Liver (tissue), 10 donors: ENCODE measurements at places on chromosomes 1 and 21. TPM values are rescaled to one million over a fixed set of nuclear protein-coding genes. Genes with fewer than 3 reads are reported as not detected.

B3GALT5 gene
- total RNA-seq, result 0.05 TPM

FAM177B gene
- total RNA-seq, result not detected

SLC30A10 gene
- 56.5 TPM for total RNA-seq

DNA sequence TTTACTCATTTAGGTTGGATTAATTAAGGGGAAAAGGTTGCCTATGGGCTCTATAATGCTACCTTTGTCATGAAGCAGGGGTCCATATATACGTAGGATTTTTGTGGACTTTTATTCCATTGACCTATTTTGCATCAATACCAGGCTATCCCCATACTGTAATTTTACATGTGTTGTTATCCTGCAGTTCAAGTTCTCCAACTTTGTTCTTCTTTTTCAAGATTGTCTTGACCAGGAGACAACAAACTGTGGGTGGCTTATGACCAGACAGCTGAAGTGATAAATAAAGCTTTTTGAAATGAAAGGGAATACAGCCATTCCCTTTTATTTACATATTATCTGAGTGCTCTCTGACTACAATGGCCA, 345.7 kb downstream of the BARHL2 start:
- no peak for DNase-seq

- DNase-seq, result no peak
These were observed 16.4 kb downstream of the TNNT2 start for GRCh38 chr1:201360901-201361651.

DNA sequence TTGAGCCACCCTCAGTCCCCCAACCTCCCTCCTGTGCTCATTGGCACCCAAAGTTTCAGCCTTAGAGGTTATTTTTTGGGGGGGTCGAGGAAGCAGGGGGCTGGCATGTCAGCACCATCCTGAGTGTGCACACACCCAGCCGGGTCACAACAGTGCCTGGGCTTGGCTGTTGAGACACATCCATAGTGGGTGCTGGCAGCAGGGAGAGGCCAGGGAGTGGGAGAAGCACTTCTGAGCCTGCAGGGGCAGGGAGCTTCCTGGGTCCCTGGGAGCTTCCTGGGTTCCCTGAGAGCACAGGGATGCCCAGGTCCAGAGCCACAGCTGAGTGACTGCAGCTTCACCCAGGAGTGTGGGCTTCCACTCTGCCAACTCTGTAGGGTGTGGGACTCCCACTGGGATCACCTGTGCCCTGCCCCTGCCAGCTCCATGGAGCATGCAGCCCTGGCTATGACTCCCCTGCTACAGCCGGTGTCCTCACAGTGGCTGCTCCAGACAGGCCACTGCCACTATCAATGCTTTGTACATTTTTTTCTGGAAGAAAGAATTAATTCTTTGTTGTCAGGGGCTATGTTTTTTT, 240.4 kb downstream of the PTGER3 start:
- no peak for DNase-seq

DNA sequence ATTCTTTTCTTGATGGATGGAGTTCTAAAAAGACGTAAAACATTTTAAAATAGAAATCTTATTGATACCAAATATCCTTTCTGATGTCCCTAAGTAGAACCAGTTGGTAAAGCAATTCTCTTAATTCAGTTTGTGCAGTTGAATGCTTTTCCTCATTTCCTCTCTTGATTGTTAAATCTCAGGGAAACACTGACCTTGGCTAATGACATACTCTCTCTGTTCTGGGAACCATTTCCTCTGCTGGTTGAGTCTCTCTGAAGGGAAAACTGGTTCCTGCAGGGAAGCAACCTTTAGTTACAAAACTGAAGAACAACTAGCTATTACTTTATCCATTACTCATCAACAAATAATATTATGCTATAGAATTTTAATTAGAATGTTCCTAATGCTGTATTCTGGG, 36.7 kb downstream of the HLX start:
- no peak for DNase-seq

GRCh38 chr1:24322470-24323177, 3.5 kb downstream of the GRHL3 start:
- DNase-seq, result no peak

GRCh38 chr1:7967651-7968050, 6.1 kb downstream of the PARK7 start:
- no peak for DNase-seq

DNA sequence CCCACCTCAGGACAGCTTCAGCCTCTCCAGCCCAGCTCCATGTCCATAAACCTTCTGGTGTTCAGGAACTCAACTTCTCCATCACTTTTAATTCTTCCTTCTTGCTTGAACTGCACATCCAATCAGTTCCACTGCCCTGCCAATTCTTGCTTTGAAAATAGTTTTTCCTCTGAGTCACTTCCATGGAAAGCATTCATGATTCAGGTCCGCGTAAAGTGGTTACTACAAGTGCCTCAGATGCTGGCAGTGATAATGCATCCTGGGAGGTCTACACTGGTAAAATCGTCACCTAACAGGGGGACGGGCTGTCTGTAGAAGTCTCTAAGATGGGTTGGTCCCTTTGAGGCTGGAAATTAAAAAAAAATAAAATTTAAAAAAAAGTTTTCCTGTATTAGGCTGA, 25.9 kb upstream of the RCAN1 start:
- DNase-seq, result no peak
